Prostate gland (tissue), 2 donors: ENCODE measurements at places on chromosomes 1 and 21.

GRCh38 chr1:6667139-6667538, 34.5 kb downstream of the DNAJC11 start:
- DNase-seq: no peak

DNA sequence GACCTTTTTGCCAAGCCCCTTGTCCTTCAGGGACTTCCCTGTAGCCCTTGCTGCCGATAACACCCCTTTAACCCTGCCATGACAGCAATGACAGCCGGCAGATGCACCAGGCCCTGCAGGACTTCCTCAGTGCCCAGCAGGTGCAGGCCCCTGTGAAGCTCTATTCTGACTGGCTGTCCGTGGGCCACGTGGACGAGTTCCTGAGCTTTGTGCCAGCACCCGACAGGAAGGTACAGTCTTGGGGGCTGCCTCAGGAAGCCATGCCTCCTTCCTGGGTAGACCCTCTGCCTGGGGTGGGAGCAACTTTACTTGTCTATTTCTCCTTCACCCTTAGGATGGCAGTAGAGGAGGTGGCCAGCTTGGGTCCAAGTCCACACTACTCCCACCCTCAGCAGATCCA, 16.1 kb upstream of the PADI6 start:
- DNase-seq: no peak

DNA sequence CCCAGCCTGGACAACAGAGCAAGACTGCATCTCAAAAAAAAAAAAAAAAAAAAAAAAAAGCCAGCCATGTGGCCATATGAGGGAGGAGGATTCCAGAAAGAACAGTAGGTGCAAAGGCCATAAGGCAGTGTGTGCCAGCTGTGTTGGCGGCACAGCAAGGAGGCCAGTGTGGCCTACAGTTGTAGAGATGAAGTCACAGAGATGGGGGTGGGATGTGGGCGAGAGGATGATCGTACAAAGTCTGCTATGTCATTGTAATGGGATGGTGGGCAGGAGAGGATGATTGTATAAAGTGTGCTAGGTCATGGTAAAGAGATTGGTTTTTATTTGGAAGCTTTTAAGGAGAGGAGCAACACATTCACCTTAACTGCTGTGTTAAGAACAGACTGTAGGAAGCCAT, 9.8 kb upstream of the CR1 start:
- DNase-seq: no peak

- no peak for DNase-seq
Measured at GRCh38 chr1:82792151-82792550, 991.4 kb downstream of the ADGRL2 start.

DNA sequence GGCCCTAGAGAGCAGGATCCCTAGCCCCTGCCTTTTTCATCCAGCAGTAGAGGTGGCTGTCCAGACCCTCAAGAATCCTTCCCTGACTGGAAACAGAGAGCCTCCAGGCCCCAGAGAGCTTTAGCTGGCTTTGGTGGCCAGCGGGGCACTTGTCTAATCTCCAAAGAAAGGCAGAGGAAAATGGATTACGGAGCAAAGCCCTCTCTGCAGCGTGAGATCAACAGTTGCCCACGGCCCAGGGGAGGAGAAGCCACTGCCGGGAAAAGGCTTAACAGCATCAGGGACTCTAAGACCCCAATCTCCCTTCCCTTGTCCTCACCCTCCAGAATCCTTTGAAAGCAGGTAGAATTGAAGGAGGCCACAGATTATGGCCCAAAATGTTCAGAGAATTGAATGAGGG, 35.8 kb upstream of the GRIK3 start:
- no peak for DNase-seq

DNA sequence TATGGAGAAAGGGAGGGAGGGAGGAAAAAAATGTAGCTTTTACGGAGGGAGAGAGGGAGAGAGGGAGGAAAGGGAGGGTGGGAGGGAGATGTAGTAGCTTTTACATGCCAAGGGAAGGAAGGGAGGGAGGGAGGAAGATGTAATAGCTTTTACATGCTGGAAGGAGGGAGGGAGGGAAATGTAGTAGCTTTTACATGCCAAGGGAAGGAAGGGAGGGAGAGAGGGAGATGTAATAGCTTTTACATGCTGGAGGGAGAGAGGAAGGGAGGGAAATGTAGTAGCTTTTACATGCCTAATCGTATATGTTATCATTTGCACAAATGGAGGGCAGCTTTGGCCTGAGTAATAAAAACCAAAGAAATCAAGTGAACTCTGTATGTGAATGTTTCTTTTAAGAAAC, 35.6 kb downstream of the EEIG2 start:
- DNase-seq: no peak

DNA sequence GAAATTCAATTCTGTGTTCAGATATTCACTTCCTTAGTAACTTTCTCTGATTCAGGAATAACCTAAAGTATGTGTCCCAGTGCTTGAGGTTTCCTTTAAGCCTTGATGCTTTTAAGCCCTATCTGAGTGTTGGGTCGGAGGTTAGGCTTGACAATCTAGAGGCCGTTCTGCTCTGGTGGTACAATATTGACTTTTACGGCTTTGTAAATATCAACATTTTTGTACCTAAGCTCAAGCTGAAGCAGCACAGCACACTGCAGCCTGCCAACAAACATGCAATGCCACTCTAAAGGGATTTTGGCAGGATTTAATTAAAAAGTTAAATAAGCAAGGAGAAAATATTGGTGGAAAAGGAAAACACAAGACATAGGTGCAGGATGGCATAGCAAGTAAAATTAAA, 279.2 kb downstream of the NEGR1 start:
- no peak for DNase-seq
